ENCODE measurements at places on chromosomes 7 and 10.
A peak's percentile ranks its signal among the peaks of the same experiment; 100 is the strongest.

GRCh38 chr10:84308481-84309304, 19.7 kb upstream of the CCSER2 start:
- DNase-seq, result peak; percentile 24

DNA sequence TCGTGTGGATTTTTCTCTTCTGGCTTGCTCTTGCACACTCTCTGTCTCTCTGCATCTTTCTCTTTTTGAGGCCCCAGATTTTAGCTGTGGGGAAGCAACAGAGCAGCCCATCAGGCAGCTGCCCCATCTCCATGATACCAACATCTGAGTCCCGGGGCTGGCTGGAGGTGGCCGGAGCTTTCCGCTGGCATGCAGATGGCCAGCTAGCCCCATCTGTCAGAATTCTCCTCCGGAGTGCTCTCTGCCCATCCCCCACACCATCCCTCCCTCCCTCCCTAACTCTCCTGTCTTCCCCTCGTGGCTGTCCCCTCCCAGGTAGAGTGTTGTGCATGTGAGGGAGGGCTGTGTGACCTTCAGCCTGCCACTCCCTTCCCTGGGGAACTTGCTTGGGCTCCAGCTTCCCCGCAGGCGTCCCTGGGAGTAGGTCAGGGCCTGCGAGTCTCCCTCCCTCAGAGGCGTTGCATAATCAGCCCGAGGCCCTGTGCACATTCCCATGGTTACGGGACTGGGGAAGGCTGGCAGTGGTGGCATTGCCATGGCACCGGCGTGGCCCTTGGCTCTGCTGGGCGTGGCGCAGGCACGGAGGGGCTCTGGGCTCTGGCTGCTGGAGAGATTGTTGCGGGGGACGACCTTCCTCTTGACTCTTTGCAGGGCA, 24.7 kb downstream of the GHRHR start:
- DNase-seq, result no peak

GRCh38 chr10:83083831-83084230, 1055.5 kb upstream of the GHITM start:
- DNase-seq, result no peak

DNA sequence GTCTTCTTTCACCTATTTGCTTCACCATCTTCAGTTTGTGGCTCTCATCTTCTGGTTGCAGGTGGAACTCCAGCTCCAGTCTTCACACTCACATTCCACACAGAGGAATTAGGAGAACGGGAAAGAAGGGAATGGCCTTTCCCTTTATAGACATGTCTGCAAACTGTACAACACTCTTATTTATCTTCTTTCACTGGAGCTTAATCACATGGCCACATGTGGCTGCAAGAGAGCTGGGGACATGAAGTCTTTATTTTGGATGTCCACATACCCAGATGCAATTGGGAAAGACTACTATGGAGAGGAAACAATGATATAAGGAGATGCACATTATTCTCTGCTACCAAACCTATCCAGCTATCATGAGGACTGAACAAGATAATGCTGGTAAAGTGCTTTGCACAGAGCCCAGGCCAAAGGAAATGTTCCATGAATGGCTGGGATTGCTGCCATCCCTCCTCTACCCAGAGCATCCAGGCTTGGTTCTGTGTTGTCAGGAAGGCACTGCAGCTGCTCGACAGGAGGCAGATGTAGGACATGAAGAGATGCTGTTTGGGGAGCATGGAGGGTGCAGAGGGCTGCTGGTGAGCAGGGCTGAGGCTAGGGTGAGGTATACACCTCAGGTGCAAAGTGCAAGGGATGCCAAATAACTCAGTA, 183.8 kb upstream of the TBX20 start:
- no peak for DNase-seq

GRCh38 chr7:80787721-80788120, 131.1 kb downstream of the SEMA3C start:
- DNase-seq, result no peak

DNA sequence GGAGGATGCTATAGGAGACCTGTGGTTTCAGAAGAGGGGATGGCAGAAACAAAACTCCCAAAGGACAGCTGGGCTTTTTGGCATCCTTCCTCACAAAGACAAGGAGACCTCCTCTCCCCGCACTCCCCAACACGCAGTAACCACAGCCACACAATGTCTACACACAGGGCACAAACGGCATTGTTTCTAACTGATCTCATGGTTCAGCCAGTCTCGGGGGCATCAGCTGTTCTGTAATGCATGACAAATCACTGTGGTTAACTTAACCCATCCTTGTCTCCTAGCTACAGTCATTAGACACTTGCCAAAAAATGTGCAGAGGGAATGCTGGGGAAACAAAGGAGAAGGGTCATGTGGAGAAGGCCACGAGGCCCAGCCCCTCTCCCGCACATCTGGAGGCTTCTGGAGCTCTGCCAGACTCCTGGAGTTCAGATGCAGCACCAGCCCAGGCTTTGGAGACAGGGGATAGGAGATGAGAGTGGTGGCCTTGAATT, 7.6 kb upstream of the ADAMTS14 start:
- DNase-seq, result no peak

DNA sequence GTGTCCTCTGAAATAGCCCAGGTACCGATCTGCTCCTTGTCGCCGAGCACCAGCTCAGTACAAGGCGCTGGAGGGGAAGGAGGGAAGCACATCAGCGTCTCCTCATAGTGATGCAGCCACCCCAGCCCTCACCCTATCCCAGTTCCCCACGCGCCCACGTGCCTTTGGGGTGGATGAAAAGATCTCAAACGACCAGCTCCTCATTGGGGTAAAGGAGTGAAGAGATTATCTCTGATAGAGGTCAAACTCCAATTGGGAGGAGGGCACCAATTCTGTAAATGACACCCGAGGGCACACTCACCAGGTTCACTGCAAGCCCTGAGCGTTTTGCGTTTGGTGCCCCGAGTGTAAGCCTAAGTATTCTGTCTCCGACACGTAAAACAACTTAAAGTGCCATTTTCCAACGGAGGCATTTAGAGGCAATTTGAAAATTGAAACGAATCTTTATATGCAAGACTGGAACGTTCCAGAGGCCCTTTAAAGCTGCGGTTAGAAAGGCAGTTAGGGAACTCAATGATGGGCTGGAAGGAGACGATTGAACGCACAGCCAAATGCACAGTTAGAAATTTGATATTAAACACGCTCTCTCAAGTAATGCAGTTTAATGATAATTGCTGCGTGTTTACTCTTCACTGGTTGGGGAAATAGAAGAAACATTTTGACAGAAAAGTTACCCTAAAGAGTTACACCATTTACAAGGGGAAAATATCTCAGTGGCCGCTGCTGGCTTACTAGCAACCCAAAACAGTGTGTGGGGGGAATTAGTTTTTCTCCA, 8.9 kb upstream of the EMX2 start:
- no peak for DNase-seq

- DNase-seq, result no peak
Measured at GRCh38 chr10:128054163-128054970, 71.9 kb downstream of the MKI67 start.

DNA sequence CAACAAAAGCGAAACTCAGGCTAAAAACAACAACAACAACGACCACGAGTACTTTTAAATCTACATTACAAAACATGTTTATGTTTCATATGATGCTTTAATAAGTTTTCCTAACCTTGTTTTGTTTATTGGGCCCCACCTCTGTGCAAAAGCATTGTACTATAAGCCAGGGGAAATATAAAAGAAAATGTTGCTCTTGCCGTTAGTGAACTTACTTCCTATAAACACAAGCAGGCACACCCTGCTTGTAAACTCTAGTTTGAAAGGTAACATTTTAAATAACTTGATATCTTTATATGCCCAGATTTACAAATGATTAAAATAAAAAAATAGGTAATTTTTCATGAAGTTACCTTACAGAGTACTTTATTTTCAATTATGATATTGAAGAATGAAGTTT, 19.2 kb upstream of the EPC1 start:
- no peak for DNase-seq

GRCh38 chr7:92246360-92247101, 757 bp downstream of the ANKIB1 start:
- no peak for DNase-seq

GRCh38 chr7:20128001-20128400, 89.2 kb downstream of the MACC1 start:
- DNase-seq, result no peak

- DNase-seq, result no peak
Measured at GRCh38 chr10:129483430-129484010, 16.5 kb downstream of the MGMT start.

- DNase-seq, result peak; percentile 2
Measured at GRCh38 chr10:91127341-91128082, 93.0 kb upstream of the PCGF5 start.

- no peak for DNase-seq
Measured at GRCh38 chr7:129443612-129444011, 9.4 kb downstream of the STRIP2 start.

DNA sequence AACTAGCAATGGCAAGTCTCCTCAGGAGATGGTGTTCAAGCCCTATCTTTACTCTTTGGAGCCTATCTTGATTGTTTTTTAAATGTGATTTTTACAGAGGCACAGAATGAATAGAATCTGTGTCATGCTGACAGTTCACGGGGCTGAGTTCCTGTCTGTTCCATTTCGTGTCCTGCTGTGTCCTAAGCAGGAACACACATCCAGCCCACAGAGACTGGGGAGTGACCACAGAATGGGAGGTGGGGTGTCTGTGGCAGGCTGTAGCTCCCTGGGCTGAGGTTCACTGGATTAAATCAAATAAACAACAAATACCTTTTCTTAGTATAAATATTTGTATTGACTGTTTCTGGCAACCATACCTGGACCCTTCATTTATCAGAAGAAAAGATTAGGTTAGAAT, 73.4 kb upstream of the CARD11 start:
- DNase-seq, result no peak

GRCh38 chr7:102096706-102097427, 189.8 kb upstream of the SH2B2 start:
- no peak for DNase-seq

DNA sequence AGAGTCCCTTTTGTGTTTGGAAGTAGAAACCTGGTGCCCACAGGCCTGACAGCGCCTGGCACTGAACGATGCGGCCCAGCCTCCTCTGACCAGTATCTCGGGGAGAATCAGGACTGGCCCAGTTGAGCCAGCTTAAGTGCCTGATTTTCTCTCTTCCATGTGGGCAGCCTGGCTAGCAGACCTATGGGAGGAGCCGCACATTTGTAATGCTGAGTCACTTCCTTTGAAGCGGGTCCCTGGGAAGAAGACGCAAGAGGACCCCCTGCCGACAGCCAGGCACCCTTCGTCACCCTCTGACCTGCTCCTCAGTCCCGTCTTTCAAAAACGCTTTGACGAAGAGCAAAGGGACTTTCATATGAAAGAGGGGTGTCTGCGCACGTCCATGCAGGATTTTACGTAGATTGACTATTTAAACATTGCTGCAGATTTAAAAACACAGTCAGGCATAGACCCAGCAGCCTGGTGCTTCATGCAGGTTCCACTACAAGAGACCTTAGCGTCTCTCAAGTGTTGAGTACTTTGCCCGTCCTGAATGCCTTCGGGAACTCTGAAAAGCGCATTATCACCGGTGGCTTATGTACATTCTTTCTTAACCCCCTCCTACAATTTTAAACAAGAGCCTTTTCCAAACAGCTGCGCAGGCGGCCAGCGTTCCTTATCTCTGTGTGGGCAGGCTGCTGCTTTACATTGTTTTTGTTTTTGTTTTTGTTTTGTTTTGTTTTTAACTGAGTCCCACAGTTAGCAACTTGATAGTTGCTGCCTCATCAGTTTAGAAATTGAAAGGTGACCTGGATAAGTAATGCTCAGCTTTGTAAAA, 36.5 kb upstream of the AP5Z1 start:
- no peak for DNase-seq

DNA sequence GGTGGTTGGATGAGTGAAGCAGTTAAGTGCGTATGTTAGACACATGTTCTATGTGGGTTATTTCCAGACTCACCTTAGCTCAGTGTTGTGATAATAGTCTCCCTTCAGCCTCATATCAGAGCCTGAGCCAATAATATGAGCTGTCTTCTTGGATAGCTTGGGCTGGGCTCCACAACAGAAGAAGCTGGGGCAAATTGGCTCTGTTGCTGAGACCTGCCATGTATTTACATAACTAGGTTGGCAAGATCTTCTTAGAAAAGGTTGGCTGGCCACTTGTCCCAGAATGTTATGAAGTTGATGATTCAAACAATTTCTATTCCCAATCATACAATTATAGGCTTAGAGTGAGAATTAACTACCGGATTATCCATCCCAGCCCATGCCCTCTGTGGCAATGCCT, 35.7 kb upstream of the CREB5 start:
- no peak for DNase-seq

- no peak for DNase-seq
Measured at GRCh38 chr10:61888744-61889143, 12.8 kb upstream of the ARID5B start.

GRCh38 chr7:157875230-157876179, 538.7 kb downstream of the DNAJB6 start:
- DNase-seq, result no peak

Data from AML-193 (cell line).